ENCODE measurements at places on chromosomes 5 and 9. TPM values are rescaled to one million over a fixed set of nuclear protein-coding genes. Genes with fewer than 3 reads are reported as not detected.

The SLC36A3 gene
- polyA plus RNA-seq = not detected

GRCh38 chr5:143016777-143017516 is 246.8 kb downstream of the ARHGAP26 start:
- DNase-seq = peak; percentile 67

DNA sequence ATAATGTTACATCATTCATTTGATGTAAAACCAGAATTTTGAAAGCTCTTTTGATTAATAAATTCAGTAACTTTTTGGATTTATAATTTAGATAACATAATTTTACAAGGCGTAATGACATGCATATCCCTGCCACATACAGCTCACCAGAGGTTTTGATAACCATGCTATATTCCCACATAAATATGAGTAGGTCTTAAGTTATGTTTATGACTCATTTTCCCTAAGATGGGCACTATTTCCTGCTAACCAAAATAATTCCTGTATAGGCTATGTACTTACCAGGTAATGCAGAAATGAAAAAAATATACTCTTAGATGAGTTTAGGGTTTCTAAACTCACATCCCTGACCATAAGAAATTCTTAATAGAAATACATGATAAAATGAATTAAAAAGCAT is 93.9 kb upstream of the EDIL3 start:
- no peak for DNase-seq

The NTNG2 gene
- polyA plus RNA-seq = 0.11 TPM

Data from endothelial cell of umbilical vein (primary cell).